ENCODE measurements at places on chromosomes 7 and 10.

GRCh38 chr7:102046373-102047117, 229.1 kb downstream of the CUX1 start:
- no peak for DNase-seq

DNA sequence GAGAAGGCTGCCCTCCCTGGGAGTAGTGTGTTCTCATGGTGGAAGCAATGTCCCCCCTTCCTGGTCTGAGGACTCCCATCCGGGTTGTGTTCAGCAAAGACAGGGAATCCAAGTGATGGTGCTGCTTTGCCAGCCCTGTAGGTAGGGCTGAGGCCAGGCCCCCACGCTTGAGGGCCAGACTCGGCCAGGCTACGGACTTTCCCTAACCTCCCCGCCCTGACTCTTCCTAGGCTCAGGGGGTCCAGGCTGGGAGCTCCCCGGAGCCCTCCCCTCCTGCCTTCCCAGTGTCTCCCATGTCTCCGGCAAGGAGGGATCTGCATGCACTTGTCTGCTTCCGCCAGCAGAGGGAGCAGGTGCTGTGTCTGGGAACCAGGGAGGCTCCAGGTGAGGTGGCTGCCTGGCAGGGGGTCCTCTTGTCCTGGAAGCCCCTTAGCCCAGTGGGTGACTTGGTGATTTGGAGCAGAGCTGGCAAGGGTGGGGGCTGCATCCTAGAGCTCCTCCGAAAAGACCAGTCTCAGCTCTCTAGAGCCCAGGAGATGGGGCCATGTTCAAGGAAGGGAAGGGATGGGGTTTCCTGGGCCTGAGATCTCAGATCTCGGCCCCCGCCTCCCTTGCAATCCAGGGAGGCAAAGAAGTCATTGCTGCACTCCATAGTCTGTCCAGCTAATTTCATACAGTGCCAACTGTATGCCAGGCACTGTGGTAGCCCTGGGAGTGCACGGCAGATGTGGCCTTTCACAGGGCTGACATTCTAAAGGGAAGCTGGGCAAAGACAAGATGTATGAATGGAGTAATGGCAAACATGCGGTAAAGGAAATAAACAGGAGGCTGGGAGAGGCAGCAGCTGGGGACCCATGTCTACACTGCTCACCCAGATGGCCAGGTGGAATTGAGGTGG, 20.3 kb upstream of the SFRP5 start:
- peak; percentile 58 for DNase-seq

GRCh38 chr10:110170142-110170971, 37.0 kb upstream of the MXI1 start:
- no peak for DNase-seq

- no peak for DNase-seq
Observed at GRCh38 chr7:32053204-32053603, 17.0 kb downstream of the PDE1C start.

GRCh38 chr10:101901340-101901739, 57.7 kb upstream of the KCNIP2 start:
- no peak for DNase-seq

- no peak for DNase-seq
Observed at GRCh38 chr7:158000160-158000559, 587.5 kb downstream of the PTPRN2 start.

DNA sequence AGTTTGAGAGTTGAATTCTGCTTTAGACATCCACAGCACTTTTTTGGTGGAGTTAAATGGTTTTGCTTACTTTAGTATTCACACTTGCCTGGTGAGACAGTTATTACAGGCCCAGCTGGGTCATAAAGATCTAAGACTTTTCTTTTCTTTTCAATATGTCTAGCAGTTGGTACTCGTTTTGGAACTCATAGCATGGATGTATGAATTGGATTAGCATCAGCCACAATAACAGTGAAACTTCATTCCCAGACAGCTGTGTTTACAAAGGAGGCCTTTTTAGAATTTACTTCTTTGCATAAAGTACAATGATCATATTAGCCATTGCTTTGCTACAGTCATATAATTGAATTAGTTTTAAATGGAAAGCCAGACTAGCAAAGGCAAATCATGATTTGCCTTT, 168.4 kb upstream of the DKK1 start:
- no peak for DNase-seq

- no peak for DNase-seq
Observed at GRCh38 chr10:86186633-86187032, 180.0 kb downstream of the GRID1 start.

All from lower leg skin (tissue), 4 donors.